ENCODE measurements at places on chromosomes 5 and 9.
A peak's percentile ranks its signal among the peaks of the same experiment; 100 is the strongest.

DNA sequence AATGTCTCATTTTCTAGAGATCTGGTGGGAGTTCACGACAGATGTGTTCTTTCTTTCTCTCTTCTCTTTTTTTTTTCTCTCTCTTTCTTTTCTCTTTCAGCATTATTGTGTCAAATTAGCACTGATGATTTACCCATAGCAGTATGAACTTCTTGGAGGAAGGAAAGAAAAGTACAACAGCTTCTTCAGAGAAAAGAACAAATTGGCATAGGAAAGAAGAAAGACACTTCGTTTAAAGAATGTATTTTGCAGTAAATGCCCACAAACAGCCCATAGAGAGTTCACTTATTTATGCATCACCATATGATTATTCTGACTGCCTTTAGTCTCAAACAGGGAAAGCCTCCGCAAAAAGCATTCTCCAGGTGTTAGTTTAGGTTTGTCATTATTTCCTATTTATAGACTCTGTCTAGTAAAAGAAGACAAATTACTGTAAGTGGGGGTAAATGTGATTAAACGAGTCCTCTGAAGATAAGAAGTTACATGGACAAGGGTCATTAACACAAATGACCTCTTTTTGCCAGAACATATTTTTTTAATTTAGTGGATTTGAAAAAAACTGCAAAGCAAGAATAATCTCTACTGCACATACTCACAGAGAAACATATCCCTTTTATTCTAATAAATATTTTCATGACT is 68.0 kb downstream of the POU5F2 start:
- no peak for DNase-seq

GRCh38 chr5:137607771-137608170 is 108.6 kb upstream of the SPOCK1 start:
- no peak for DNase-seq

DNA sequence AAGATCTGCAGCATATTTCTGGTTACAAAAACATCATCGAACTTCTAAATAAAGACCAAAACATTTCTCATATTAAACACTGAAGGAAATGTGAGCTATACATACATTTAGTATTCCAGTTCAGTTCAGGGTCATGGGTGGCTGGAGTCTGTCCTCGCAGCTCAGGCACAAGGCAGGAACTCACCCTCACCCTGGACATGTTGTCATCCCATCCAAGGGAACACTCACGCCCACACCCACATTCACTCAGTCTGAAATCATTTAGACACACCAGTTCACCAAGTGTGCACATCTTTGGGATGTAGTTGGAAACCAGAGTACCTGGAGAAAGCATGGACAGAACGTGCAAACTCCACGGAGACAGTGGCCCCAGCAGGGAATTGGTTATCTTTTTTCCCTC is 481.0 kb downstream of the RASEF start:
- DNase-seq, result no peak

GRCh38 chr5:134142806-134143205 is 28.3 kb downstream of the TCF7 start:
- DNase-seq, result no peak

DNA sequence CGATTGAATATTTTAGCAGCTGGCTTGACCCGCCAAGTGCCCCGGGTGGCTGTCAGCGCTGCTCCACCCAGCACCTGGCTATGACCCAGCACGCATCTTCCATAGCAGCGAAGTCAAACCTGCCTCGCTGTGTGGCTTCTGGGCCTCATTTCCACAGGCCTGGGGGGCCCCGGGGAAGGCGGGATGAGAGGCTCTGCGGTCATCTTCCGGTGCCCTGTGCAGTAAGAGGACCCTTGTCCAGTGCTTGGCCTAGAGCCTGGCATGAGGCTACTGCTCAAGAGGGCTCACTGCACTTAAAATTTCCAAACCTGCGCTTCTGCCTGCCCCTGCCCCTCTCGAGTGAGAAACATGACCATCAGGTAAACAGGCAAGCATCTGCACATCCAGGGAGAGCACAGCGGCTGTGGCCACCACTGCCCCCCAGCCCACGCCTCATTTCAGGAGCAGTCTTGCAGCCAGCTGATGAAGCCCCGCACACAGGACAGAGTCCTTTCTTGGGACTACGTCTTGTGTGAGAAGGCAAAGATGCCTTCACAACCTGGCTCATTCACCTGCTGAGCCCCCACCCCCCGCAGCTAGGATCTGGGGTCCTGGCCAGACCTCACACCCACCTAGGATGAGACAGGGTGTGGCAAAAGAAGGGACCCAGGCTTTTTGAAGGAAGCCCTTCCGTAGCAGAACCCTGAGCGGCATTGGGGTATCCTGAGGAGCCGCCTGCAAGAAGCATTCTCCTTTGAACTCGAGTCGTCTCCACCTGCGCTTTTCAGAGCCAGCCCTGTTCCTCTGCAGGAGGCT is 69.5 kb upstream of the UNC5A start:
- no peak for DNase-seq

DNA sequence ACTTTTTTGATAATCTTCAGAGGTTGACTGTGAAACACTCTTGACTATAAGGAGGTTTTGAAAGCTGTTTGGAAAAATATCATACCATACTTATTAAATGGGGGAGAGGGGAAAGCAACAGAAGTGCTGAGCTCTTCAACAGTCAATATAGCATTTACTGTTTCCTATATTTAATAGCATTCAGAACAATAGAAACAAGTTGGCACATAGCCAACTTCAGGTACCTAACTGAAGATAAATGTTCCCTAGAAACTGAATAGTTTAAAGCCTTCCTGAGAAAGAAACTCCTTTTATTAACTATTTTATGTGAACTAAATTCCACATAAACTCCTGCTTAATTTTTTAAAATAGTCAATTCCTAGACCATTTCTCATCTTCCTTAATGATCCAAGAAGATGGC is 26.3 kb downstream of the SLC31A1 start:
- no peak for DNase-seq

- no peak for DNase-seq
These were observed 6.1 kb upstream of the FSD1L start for GRCh38 chr9:105441616-105442160.

- DNase-seq, result peak; percentile 43
These were observed 17.6 kb upstream of the MARCHF6 start for GRCh38 chr5:10335711-10336470.

GRCh38 chr5:76401801-76402250 is 1.3 kb upstream of the IQGAP2 start:
- DNase-seq, result no peak

DNA sequence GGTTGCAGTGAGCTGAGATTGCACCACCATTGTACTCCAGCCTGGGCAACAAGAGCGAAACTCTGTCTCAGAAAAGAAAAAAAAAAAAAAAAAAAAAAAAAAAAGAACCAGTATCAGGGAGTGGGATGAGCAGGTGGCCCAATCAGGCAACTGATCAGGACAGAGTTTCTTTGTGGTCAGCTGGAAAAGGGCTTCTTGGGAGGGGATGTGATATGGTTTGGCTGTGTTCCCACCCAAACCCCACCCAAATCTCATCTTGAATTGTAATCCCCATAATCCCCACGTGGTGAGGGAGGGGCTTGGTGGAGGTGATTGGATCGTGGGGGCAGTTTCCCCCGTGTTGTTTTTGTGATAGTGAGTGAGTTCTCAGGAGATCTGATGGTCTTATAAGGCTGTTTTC is 4.7 kb upstream of the GCNT1 start:
- no peak for DNase-seq

DNA sequence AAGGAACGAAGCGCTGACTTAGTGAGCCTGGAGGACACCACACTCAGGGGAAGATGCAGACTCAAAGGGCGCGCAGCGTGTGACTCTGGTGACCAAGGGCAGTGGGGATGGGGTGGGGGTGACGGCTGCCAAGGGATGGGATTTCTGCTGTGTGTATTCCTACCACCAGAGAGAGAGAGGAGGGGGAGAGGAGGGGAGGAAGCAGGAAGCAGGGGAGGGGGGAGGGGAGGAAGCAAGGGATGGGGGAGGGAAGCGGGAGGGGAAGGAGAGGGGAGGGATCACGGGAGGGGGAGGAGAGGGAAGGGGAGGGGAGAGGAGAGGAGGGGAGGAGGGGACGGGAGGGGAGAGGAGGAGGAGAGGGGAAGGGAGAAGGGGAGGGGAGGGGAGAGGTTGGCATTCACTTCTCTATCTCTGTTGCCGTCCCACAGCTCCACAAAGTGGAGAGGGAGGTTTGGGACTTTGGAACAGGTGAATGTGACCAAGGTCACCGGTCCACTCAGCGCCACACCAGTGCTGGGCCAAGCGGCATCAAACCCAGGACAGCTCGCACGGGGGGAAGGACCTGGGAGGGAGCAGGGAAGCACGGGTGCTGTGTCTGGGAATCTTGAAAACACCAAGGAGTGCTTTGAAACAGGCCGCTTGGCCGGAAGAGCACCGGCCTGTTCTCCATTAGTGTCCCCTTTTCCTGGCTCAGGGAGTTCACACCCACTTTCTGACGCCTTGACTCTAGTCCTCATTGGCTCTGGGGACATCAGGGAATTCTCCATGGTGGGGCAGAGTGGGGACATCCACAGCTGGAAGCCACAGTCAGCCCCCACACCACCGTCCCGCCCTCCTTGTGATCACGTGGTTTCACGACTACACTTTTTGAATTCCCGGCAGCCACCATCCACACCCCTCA is 77.4 kb downstream of the VAV2 start:
- no peak for DNase-seq

DNA sequence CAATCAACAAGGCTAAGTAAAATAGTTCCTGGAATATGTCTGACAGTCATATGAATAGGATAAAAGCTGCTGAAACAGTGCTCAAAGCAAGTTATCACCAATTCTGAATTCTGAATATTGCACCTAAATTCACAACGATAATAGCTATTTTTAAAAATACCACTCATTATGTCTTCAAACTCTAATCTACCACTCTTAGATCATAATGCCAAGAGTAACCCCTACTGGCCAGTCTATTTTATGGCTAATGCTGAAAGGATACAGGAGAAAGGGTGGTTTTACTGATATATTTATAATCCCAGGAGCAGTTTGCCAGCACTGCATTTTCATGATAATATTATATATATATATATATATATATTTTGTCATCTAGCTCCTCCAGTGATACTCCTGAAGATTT is 232.8 kb downstream of the PDE4D start:
- DNase-seq, result no peak

- no peak for DNase-seq
These were observed 35.2 kb upstream of the CAST start for GRCh38 chr5:96626956-96627355.

DNA sequence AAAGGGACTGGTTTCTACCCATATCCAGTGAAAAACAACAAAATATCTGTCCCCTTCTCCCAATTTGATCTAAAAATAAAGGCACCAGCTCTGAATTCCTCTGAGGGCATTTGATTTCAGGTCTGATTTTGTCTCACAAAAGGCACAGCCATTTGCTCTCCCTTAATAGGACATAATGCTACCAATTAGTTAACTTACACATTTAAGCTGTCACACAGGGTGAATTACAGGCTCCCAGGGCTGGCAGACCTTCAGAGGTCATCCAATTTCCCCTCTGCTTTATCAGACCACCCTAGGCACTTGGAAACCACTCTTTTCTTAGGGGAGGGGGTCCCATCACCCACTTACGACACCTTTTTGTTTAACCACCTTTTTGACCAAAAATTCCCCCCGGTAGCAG is 319.9 kb downstream of the SPOCK1 start:
- DNase-seq, result no peak

GRCh38 chr9:123312306-123312877 is 43.6 kb upstream of the CRB2 start:
- DNase-seq, result no peak

DNA sequence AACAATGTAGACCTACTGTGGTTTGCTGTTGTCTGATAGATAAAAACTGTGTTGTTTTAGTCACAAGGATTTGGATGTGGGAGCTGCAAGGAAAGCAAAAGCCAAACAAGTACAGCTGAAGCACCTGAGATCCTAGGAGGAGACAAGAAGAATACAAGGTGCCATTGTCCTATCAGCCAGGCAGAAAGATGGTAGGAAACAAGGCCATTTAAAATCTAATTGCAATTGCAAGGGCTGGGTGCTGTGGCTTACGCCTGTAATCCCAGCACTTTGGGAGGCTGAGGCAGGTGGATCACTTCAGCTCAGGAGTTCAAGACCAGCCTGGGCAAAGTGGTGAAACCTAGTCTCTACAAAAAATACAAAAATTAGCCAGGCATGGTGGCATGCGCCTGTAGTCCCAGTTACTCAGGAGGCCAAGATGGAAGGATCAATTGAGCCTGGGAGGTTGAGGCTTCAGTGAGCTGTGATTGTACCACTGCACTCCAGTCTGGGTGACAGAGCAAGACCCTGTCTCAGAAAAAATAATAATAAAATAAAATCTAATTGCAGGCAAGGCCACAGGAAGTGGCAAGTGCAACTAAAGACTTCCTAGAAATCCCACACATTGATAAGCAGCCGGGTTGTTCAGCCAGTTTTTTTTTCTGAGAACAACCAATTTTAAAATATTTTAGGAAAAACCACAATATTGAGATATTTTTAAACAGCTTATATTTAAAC is 22.6 kb downstream of the DOCK8 start:
- DNase-seq, result no peak

GRCh38 chr5:115855959-115856358 is 14.2 kb downstream of the AP3S1 start:
- peak; percentile 41 for DNase-seq

GRCh38 chr5:15074651-15075050 is 203.1 kb upstream of the ANKH start:
- DNase-seq, result no peak

DNA sequence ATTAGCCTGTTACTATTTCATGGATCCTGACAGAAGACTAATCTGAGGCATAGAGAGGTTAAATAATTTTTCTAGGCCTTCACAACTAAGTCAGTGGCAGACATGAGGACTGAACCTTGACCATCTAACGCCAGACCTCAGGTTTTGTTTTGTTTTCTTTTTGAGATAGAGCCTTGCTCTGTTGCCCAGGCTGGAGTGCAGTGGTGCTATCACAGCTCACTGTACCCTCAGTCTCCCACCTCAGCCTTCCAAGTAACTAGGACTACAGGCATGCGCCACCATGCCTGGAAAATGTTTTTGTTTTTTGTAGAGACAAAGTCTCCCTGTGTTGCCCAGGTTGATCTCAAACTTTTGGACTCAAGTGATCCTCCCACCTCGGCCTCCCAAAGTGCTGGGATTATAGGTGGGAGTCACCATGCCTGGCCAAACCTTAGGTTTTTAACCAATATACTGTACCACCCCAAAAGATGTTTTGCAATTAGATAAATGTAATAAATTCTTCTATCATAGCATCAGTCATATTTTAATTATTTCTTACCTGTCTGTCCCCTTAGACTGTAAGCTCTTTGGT is 35.4 kb downstream of the ERCC6L2 start:
- DNase-seq, result no peak

GRCh38 chr5:156491766-156492165 is 164.8 kb downstream of the SGCD start:
- DNase-seq, result no peak

Data from HL-60 (cell line).